Colonic mucosa (tissue), 4 donors: ENCODE measurements at places on chromosomes 7 and 10. TPM values are rescaled to one million over a fixed set of nuclear protein-coding genes. Genes with fewer than 3 reads are reported as not detected.
A peak's percentile ranks its signal among the peaks of the same experiment; 100 is the strongest.

The ASB13 gene
- 36.2 TPM for total RNA-seq

The C7orf33 gene
- total RNA-seq = not detected

The BLNK gene
- total RNA-seq = 24.0 TPM

DNA sequence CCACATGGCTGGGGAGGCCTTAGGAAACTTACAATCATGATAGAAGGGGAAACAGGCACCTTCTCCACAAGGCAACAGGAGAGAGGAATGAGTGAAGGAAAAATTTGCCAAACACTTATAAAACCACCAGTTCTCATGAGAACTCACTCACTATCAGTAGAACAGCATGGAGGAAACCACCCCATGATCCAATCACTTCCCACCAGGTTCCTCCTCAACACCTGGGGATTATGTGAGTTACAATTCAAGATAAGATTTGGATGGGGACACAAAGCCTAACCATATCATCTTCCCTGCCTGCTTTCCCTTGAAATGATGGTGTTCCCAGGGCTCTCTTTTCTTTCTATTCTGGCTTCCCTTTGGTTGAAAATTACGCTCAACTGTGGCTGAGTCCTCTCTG lies 262.7 kb upstream of the HABP2 start:
- no peak for DNase-seq

The PTF1A gene
- total RNA-seq = not detected

- DNase-seq = no peak
Measured at GRCh38 chr10:74956555-74957111, 130.2 kb downstream of the KAT6B start.

GRCh38 chr7:1810521-1810920 lies 140.4 kb downstream of the ELFN1 start:
- DNase-seq = no peak

The PWWP2B gene
- 61.0 TPM for total RNA-seq

The IKZF1 gene
- total RNA-seq = 5.6 TPM

The TFAM gene
- total RNA-seq = 52.6 TPM

DNA sequence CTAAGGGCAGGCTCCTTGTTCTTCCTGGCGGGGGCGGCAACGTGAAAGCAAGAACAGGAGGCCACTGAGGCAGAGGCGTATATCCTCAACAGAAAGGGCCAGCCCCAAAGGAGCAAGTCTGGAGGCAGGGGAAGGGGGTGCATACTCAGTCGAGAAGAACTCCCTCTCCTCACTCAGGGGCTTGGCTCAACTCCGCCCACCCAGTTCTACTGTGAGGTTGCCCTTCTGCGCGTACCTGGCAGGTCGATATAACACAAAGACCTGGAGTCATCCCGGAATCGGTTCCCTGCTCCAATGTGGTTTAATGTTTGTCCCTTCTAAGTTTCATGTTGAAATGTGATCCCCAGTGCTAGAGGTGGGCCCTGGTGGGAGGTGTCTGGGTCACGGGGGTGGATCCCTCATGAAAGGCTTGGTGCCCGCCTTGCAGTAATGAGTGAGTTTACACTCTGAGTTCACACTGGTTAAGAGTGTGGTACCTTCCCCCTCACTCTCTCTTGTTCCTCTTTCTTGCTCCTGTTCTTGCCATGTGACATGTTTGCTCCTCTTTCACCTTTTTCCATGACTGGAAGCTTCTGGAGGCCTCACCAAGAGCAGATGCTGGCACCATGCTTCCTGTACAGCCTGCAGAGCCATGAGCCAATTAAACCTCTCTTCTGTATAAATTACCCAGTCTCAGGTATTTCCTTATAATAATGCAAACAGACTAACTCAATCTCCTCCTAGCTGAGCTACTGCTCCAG lies 32.6 kb downstream of the GSDME start:
- no peak for DNase-seq

- no peak for DNase-seq
Measured at GRCh38 chr7:155797262-155798250, 14.7 kb downstream of the SHH start.

The GBX1 gene
- not detected for total RNA-seq

DNA sequence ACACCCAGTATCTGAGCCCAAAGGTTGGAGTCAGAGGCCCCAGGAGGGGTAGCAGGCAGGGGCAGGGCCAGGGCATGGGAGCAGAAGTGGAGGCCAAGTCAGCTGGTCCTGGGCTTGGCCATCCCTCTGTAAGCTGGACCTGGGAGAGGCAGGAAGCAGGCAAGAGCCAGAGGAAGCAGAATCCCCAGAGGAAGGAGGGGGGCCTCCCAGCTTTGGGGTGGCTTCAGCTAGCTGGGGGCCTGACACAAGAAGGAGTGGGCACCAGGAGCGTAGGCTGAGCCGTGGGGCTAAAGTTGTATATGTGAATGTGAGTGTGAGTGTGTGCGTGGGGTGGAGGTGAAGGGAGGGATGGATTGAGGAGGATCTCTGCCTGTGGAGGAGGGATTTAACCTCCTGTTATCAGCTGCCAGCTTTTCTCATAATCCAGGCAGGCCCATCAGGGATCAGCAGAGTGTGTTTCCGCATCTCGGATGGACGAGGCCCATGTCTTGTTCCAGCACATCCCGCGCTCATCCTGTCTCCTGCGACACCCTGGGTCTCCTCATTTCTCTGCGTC lies 54.0 kb downstream of the NEURL1 start:
- peak; percentile 18 for DNase-seq

The MKI67 gene
- total RNA-seq = 148 TPM

The PDK4 gene
- total RNA-seq = 27.6 TPM

DNA sequence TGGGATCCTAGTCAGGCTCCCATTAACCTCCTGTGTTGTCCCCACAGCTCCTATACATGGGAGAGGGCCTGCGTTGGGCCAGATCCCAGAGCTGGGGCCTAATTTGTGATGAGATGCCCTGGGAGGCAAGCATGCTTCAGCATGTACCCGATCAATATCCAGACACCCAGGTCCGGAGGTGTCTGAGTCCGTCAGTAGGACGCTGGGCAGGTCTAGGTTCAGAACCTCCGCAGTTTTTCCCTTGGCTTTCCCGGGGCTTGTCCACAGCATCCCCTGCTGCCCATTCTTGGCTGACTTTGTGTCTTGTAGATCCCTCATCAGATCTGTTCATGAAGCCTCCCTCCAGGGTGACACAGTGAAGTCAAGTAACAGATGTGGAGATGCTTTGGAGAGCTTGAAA lies 32.7 kb upstream of the RBAK start:
- no peak for DNase-seq

The MSS51 gene
- 1.4 TPM for total RNA-seq

DNA sequence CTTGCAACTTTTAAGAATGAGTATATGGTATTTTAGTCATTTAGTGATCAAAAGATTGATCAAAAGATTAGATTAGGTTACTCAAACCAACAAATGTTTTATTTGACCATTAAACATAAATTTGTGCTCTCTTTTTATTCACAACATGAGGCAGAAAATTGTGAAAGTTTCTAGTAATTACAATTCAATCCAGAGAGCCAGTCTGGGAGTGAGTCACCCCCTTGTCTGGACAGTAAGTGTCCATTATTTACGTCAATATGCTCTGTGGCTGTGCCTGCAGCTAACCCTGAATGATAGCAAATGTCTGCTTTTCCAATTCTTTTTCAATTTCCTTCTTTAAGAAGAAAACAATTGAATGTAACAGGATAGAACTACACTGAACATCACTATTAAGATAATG lies 27.9 kb downstream of the GNG11 start:
- no peak for DNase-seq

The ASB15 gene
- total RNA-seq = not detected

DNA sequence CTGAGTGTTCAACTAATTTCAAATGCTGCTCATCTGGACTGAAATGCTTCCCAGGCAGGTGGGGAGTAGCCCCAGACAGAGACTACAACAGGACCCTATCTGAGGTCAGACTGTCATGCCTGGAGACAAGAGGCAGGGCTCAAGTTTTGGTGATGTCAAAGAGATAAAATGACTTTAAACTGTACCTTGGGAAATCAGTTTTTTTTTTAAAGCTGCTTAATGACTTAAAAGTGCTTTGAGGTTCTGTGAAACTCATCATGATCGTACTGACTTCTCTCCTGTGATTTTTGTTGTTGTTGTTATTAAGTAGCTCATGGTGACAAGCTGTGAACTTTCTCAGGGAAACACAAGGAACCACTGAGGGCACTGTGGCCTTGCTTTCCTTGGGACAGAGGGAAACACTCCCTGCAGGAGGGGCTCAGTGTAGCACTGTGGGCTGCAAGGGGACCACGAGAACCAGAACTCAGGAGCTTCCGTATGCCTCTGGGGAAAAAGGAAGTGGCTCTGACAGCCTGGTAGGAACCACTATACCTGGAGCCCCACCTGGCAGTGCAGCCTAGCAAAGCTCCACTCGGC lies 9.5 kb downstream of the HIPK2 start:
- no peak for DNase-seq

GRCh38 chr10:107141524-107142061 lies 22.9 kb downstream of the SORCS1 start:
- no peak for DNase-seq

DNA sequence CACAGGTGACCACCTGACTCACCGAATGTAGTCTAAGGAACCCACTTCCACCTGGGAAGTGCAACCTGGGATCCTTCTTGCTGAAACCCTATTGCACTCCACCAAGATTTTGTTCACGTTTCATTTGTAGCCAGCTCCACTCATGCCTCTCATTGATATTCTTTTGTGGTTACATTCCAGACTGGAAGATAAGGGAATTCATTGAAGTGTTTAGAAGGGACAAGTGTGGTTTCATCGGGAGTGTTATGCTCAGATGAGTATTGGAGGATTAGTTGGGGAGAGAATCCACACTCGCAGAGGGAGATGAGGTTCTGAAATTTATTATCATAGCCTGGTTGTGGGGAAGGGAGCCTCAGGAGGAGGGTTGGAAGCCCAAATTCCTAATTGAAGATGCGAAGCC lies 320.4 kb downstream of the KCNMA1 start:
- DNase-seq = no peak

The FGFBP3 gene
- total RNA-seq = 2.8 TPM

The GALNT11 gene
- total RNA-seq = 20.8 TPM

The GIMAP5 gene
- total RNA-seq = 5.2 TPM

GRCh38 chr10:80104066-80104926 lies 25.8 kb downstream of the TMEM254 start:
- no peak for DNase-seq

The KLLN gene
- 1.0 TPM for total RNA-seq

GRCh38 chr10:42976351-42977031 lies 100.4 kb upstream of the RET start:
- DNase-seq = no peak

The COBL gene
- 49.2 TPM for total RNA-seq

The CREB5 gene
- total RNA-seq = 0.54 TPM

The ENTPD1 gene
- 10.8 TPM for total RNA-seq

DNA sequence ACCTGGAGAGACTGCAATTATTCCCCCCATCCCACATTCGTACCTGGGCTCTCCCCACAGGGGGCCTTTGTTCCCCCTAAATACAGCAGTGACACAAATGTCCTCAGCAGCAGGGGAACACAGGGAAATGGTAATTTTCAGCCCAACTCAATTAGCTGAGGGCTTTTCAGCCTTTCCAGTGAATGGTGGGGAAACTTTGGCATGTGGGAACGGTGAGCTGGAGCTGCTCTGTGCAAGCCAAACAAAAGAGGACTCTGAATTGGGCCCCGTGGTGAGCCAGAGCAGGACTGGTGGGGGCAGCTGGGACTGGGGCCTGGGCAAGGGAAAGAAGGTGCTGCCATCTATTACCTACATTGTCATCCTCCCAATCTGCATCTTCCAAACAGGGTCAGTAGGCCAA lies 51.0 kb downstream of the FBXW4 start:
- DNase-seq = no peak

GRCh38 chr10:130708465-130709070 lies 572.4 kb downstream of the GLRX3 start:
- DNase-seq = no peak

DNA sequence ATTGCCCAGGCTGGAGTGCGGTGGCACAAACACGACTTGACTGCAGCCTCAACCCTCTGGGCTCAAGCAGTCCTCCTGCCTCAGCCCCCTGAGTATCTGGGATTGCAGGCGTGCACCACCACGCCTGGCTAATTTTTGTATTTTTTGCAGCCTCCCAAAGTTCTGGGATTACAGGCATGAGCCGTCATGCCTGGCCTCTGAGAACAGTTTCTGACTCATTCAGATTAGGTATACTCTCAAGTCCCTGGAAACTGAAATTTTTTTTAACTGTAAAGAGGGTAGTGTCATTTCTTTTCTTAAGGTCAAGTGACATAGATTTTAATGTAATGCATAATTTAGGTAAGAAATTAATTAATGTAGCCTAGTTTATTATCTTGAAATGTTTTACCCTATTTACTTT lies 104.7 kb downstream of the SEPTIN7 start:
- DNase-seq = no peak

GRCh38 chr10:131514454-131514853 lies 202.9 kb upstream of the TCERG1L start:
- no peak for DNase-seq

DNA sequence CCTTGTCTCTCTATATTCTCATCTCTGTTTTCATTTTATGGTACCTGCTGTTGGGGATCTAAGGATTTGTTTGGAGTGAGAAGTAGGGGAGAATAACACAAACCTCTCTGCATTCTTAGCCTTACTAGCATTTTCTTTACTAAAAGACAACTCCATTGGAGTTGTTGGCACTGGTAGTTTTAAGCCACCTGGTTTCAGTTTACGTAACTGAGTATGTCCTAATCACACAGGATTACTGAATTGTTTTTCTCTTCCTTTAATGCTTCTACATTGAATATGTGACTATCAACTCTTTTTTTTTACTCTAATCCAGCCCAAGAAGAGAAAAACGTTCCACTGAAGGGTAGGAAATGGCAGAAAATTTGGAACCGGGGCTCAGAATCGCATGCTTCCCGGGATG lies 30.0 kb upstream of the TRIL start:
- no peak for DNase-seq

DNA sequence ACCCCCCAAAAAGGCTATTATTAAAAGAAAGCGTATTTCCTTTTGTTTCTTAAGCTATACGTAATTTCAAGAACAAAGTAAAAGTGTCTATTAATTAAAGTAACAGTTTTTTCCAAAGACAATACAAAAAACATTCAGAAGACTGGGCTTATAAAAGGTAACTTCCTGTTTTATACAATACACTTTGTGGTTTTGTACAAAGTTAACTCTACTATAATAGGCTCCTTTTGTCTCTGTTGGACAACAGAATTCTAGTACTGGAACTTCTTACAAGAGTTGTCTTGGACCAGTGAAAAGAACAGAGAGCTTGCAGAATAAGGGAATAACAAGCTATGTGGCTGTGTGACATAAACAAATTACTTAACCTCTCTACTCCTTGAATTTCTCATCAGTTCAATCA lies 21.5 kb downstream of the SFMBT2 start:
- DNase-seq = no peak

The VGF gene
- 3.1 TPM for total RNA-seq

- DNase-seq = no peak
Measured at GRCh38 chr10:17128261-17128660, 1.4 kb downstream of the CUBN start.

The SPAG6 gene
- not detected for total RNA-seq

The SMNDC1 gene
- 32.1 TPM for total RNA-seq

The ADCY1 gene
- 1.1 TPM for total RNA-seq
